NCI-H1092 (cell line): ENCODE measurements at places on chromosomes 5 and 9.

DNA sequence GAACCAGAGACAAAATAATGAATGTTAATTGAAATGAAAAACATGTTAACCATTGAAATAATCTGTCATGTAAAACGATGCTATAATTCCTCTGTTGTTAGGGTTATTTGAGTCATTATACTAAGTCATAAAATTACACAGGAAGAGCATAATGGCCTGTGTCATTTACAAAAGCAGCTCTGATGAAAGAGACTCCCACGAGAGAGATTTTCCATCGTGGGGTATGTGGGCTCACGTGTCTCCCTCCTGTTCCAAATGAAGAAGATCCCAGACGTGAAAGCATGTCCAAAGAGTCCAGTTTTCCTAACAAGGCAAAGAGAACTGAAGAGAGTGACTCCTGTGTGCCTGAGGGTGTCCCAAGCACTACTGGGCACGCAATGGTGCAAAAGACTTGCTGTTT is 379.8 kb downstream of the SPOCK1 start:
- DNase-seq: no peak

DNA sequence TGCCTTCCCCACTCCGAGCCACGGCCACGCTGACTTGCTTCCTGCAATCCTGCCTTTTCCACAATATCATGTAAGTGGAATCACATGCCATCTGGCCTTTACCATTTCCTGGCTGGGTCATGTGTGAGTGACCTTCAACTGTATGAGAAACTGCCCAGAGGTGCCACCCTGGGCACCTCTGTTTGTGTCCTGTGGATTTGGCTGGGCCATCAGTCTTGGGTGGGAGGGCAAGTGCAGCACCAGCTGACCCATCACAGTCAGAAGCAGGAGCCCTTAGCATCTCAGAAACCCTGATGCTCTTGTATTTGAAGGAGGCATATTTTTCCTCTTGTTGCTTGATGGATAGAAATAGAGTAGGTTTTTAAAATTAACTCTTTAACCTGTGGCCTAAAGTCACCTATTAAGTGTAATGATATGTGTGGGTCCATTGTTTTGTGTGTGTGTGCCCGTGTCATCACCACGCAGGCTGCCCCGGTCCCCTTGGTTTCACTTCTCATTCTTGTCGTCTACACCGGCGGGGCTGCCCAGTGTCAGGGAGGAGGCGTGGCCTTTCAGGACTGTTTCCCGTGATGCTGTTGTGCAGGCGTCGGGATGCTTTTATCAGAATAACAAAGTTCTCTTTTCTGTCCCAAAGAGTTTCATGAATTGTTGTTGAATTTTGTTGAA is 52.1 kb upstream of the CACNA1B start:
- DNase-seq: no peak

DNA sequence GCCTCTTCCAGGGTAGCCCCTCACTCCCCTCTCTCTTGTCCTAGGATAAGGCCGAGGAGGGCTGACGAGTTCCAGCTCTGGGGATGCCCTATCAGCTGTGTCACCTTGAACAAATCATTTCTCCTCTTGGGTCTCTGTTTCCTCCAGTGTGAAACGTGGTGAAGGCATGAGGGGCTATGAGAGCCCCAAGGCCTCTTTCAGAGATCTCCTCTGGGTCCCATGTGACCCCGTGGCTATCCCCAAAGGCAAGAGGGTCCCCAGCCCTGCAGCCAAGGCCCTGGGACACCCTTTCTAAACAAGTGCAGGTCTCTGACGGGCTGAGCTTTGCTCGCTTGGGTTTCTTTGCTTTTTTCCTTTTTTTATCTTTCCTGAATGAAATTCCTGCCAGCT is 25.5 kb upstream of the SPTLC1 start:
- no peak for DNase-seq

GRCh38 chr5:88051148-88051547 is 217.5 kb downstream of the TMEM161B start:
- no peak for DNase-seq

DNA sequence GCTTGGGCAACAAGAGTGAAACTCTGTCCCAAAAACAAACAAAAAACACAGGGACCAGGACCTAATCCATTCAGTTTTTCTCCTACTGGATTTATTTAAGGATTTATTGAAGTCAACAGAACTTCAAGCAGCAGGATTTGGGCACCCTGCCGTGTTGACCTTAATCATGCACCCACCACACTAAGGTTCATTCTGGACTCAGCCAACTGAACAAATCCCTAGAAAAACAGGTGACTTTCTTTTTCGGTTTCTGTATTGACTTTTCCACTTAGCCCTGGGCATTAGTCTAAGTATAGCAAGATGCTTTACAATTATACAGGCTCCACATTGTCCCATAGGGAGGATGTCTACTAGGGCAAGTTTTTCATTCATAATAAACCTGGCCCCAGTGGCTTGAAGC is 30.0 kb downstream of the ZNF131 start:
- DNase-seq: no peak

DNA sequence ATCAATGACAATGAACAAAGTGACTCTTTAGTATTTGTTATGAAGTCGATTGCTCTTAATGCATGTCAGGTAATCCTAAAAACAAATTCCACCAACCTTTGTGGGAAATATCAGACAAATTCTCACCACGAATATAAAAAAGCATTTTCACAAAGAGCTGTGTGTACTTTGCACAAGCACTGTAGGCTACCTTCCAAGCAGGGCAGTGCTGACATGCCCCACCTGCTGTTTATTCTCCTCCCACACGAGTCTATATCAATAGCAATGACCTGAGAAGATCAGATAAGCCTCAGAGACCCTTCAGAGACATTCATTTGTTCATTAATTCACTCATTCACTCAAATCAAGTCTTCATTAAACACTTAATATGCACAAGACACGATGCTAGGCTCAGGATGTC is 469.1 kb downstream of the ZSWIM6 start:
- DNase-seq: no peak

DNA sequence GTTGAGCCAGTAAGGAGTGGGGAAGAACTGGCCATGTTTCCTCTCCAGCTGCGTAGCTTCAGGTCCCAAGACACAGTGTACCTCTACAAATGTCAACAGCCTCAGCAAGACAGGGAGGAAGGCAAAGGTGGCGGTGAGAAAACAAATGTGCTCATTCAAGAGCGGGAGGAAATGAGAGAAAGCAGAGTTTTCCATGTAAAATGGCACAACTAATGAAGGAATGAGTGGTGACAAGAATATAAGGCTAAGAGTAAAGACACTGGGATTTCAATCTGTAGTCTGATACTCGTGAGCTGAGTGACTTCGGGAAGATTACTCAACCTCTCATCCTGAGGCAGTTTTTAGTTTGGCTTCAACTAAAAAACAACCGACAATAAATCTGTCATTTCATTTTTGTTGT is 67.6 kb downstream of the DPYSL3 start:
- no peak for DNase-seq

- DNase-seq: no peak
These were observed 223.8 kb downstream of the HSPA4 start for GRCh38 chr5:133275631-133276030.

DNA sequence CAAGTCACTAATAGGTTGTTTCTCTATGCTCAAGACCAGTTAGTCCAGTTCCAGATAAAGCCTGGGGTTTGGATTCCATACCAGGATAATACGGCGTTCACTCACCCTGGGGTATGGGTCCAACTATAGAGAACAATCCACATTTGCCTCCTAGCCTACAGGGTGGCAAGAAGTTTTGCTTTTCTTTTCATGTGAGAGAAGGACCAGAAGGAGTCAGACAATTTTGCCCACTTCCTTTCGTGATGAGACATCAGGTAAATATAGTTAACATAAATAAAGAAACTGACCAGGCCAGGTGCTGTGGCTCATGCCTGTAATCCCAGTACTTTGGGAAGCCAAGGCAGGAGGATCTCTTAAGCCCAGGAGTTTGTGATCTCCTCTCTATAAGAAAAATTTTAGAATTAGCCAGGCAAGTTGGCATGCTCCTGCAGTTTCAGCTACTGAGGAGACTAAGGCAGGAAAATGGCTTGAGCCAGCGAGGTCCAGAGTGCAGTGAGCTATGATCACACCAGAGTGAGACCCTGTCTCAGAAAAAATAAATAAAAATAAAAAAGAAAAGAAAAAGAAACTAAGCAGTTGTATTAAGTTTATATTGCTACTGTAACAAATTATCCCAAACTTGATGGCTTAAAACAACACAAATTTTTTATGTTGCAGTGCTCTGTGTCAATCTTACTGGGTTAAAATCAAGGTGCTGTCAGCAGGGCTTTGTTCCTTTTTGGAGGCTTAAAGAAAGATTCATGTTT is 7.5 kb upstream of the REEP5 start:
- no peak for DNase-seq

GRCh38 chr9:81855538-81855937 is 72.7 kb upstream of the SPATA31D4 start:
- DNase-seq: no peak

- DNase-seq: no peak
These were observed 8.3 kb upstream of the CHD1 start for GRCh38 chr5:98936948-98937715.

DNA sequence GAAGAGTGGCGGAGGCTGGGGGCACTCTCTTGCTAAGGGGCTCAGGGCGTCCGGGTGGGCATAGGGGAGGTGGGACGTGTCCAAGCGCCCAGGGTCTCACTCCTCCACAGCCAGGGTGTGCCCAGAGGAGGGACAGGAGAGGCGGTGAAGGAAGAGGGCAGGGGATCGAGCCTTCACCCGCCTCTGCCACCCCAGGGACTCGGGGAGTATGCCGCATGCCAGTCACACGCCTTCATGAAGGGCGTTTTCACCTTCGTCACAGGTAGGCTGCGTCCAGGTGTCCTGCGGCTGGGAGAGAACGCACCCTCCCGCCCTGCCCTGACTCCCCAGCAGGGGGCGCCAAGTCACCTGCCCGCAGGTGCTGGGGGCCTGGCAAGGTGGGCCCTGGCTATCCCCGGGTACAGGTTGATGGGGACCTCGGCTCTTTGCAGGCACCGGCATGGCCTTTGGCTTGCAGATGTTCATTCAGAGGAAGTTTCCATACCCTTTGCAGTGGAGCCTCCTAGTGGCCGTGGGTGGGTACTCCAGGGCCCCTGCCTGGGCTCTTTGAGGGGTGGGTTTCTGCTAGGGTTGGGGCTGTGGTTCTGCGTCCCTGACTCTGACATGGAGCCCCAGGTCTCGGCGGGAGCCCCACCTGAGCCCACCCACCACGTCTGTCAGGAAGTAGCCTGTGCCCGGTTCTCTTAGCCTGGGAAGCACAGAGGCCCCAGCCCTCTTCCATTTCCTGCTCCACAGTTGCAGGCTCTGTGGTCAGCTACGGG is 552 bp downstream of the TMEM141 start:
- no peak for DNase-seq

- DNase-seq: no peak
These were observed 112.4 kb upstream of the CTSL start for GRCh38 chr9:87613265-87614111.

DNA sequence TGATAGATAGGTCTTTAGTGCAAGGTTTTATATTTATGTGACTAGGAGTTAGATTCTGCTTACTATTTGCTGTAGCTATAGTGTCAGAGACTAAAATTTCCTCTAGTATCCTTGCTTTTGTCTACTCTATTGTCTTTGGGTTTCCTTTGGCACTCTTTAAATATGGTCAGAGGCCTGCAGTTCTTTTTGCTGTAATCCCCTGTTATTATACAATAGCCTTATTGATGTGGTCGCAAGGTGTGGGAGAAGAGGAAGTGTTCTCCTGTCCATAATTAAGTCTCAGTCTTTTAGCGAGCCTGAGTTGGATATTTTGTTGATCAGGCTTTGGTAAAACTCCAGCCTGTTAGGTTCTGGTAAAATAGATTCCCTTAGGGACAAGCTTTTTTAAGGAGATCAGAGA is 34.9 kb downstream of the LURAP1L start:
- no peak for DNase-seq

GRCh38 chr5:180873615-180874520 is 12.8 kb upstream of the ZFP62 start:
- no peak for DNase-seq

GRCh38 chr5:16889972-16890519 is 46.0 kb downstream of the MYO10 start:
- no peak for DNase-seq

- no peak for DNase-seq
These were observed 47.3 kb downstream of the KCNIP1 start for GRCh38 chr5:170551076-170551475.

- no peak for DNase-seq
These were observed 54.1 kb upstream of the FYB1 start for GRCh38 chr5:39273314-39273954.

DNA sequence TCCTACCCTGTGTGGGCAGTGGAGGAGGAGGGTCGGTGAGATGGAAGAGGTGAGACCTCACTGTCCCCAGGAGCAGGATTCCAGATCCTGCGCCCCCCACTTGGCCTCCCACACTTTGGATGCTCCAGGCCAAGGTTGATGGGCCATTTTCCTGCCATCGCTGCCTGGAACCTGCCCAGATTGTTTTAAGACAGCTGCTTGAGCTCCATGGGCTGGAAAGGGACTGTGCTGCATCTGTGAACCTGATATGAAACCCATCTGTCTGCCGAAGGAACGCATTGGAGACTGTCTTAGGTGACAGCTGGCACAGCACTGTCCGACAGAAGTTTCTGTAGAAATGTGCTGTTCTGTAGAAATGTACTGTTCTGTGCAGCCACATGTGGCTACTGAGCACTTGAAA is 72.7 kb upstream of the SLC25A48 start:
- no peak for DNase-seq

DNA sequence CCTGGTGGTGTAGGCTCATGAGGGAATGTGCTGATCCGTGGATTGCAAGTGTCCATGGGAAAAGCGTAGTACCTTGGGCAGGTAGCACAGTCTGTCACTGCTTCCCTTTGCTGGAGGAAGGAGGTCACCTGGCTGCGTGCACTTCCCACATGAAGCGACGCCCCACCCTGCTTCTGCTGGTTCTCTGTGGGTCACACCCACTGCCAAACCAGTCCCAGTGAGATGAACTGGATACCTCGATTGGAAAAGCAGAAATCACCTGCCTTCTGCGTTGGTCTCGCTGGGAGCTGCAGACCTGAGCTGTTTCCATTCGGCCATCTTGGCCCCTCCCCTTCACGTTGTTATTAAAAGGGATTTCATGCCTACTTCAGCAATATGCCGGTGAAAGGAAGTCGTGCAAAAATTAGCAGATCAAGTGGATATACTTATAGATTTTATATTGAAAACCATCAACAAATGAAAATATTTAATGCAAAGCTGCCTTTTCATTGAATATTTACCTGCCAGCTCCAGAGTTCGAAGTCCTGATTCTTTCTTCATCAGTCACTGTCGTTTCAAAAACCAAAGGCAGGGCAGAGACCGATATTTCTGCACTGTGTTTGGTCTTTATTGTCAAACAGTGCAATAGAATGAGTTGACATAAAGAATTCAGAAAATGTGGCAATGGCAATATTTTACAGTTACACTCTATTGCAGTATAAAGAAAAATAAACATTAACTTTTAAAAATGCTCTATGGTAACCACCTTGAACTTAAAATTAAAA is 123.2 kb downstream of the JAKMIP2 start:
- DNase-seq: no peak
